ENCODE measurements at places on chromosomes 4 and X. TPM values are rescaled to one million over a fixed set of nuclear protein-coding genes. Genes with fewer than 3 reads are reported as not detected.

Gene TLR1
- total RNA-seq: 14.4 TPM

Gene PGAM4
- total RNA-seq: not detected

Gene MAGEB17
- not detected for total RNA-seq

Gene NKX3-2
- 0.96 TPM for total RNA-seq

Gene SORCS2
- 2.9 TPM for total RNA-seq

Gene DNAAF6
- not detected for total RNA-seq

Gene GPR50
- total RNA-seq: not detected

Gene TCEAL7
- total RNA-seq: not detected

Gene CXCL5
- total RNA-seq: 2.7 TPM

Gene SLIT2
- total RNA-seq: 12.7 TPM

Gene PDGFRA
- 18.0 TPM for total RNA-seq

Gene SLC4A4
- total RNA-seq: under 0.01 TPM

Gene RAB33A
- total RNA-seq: 1.6 TPM

Gene CASK
- total RNA-seq: 22.8 TPM

Gene WDR17
- 0.98 TPM for total RNA-seq

Gene DACH2
- not detected for total RNA-seq

Gene CA5B
- total RNA-seq: 29.6 TPM

Gene KLKB1
- total RNA-seq: not detected

Gene GLUD2
- total RNA-seq: 2.1 TPM

Gene DCX
- not detected for total RNA-seq

Gene GRK4
- total RNA-seq: 3.6 TPM

Gene NAP1L3
- 11.4 TPM for total RNA-seq

Gene ADGRG4
- not detected for total RNA-seq

Gene RIPPLY1
- not detected for total RNA-seq

Gene OTC
- total RNA-seq: not detected

Gene RAB40A
- not detected for total RNA-seq

Gene TRAM1L1
- total RNA-seq: 3.5 TPM

Gene PCYT1B
- total RNA-seq: 0.84 TPM

Gene FHIP1A
- total RNA-seq: 0.36 TPM

Gene SLC34A2
- not detected for total RNA-seq

Gene DUX4
- not detected for total RNA-seq

Gene RHOXF1
- not detected for total RNA-seq

Gene PABPC5
- total RNA-seq: 2.1 TPM

Gene SPACA5
- 0.78 TPM for total RNA-seq

Gene ATOH1
- total RNA-seq: not detected

Gene TMEM255A
- 0.29 TPM for total RNA-seq

Gene BMPR1B
- not detected for total RNA-seq

Gene FANCB
- total RNA-seq: 13.1 TPM

Gene STPG2
- total RNA-seq: not detected

Gene BLTP1
- 21.3 TPM for total RNA-seq

Gene TBC1D19
- total RNA-seq: 35.2 TPM

Gene CFP
- 0.12 TPM for total RNA-seq

Gene CT83
- not detected for total RNA-seq

Gene CITED1
- 0.12 TPM for total RNA-seq

Gene MND1
- 36.0 TPM for total RNA-seq

Gene SETD7
- total RNA-seq: 23.3 TPM

Gene SASH3
- total RNA-seq: not detected

Gene F8A2
- not detected for total RNA-seq

Gene MAML3
- 3.2 TPM for total RNA-seq

Gene MAGEC3
- not detected for total RNA-seq

Gene SLC10A4
- total RNA-seq: 0.49 TPM

Gene MGARP
- total RNA-seq: 0.68 TPM

Gene CYTL1
- total RNA-seq: 24.6 TPM

Gene DKK2
- 5.1 TPM for total RNA-seq

Gene ELF2
- 28.5 TPM for total RNA-seq

Gene FAM241A
- 3.0 TPM for total RNA-seq

Gene SRPK3
- total RNA-seq: 1.1 TPM
